ENCODE measurements at places on chromosomes 1 and 21.

GRCh38 chr1:106688446-106688845, 368.0 kb upstream of the PRMT6 start:
- no peak overlapping the region for H3K4me3 ChIP-seq
- no peaks in the 10 kb centered on the region for H3K27me3 ChIP-seq
- no peaks in the 10 kb centered on the region for H3K36me3 ChIP-seq
- H3K27ac ChIP-seq = no peak overlapping the region

DNA sequence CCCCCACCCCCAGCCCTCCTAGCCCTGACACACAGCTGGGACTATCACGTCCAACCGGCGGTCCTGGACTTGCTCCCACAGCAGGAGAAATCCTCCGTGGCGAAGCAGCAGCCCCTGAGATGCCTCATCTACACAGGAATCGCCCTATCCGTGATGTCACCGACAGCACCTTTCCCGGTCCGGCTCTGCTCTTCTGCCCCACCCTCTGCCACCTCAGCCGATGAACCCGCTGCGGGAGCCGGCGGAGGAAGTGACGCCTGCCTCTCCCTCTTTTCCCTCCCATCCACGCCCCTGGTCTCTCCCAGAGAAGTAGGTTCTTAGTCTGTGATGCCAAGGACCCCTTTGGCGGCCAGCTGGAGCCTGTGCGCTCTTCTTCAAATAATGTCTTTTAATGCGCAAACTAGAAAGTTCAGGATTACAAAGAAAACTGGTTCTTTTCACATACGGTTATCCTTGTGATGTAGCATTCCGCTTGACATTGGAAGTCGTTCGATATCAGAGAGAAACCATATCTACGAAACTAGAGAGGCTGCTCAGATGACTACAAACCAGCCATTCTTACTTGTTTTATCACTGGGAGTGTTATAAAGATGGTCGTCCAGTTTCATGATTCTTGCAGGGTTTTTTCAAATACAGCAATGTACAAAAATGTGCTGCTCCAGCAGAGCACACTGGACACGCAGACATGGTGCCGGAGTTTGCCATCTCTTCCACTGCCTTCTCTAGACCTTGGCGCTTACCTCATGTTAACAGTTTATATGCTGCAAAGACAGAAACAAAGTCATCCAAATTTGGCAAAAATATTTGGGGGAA, 120.3 kb downstream of the PPIAL4G start:
- peaks cover 22% of the 10 kb centered on the region for H3K4me1 ChIP-seq
- no peaks in the 10 kb centered on the region for H3K27me3 ChIP-seq
- H3K36me3 ChIP-seq = no peaks in the 10 kb centered on the region
- no peak overlapping the region for H3K27ac ChIP-seq
- peak overlapping the region; percentile 20 for H3K4me3 ChIP-seq
- DNase-seq = no peak

- no peak overlapping the region for H3K4me3 ChIP-seq
- no peaks in the 10 kb centered on the region for H3K27me3 ChIP-seq
- no peaks in the 10 kb centered on the region for H3K36me3 ChIP-seq
- DNase-seq = no peak
Observed at GRCh38 chr1:159918352-159919200, 6.7 kb downstream of the TAGLN2 start.

DNA sequence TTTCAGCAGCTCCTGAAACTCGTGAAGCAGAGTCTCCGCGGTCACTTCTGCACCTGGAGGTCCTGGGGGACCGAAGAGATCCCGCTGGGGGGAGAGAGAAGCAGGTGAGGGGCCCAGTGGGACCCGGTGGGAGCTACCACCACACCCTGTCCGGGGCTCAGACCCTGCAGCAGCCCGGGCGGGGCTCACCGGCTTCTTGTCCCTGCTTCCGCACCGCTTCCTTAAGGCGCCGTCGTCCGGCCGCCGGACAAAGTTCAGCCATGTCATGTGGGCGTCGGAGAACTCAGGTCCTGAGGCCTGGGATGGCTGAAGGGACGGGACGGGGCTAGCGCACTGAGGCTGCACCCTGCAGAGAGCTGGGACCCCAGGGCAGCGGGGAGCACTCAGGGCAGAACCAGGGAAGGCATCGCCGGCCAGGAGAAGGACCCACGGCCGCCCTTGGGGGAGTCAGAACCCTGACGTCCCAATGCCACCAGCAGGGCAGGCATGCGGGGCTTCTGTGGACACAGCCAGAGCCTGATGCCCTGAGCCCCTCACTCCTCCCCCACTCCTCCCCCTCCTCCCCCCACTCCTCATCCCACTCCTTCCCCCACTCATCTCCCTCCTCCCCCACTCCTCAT, 2.2 kb downstream of the C1QTNF12 start:
- peaks cover 2% of the 10 kb centered on the region for H3K27me3 ChIP-seq
- H3K4me1 ChIP-seq = peaks cover 16% of the 10 kb centered on the region
- no peak for DNase-seq
- no peak overlapping the region for H3K4me3 ChIP-seq

DNA sequence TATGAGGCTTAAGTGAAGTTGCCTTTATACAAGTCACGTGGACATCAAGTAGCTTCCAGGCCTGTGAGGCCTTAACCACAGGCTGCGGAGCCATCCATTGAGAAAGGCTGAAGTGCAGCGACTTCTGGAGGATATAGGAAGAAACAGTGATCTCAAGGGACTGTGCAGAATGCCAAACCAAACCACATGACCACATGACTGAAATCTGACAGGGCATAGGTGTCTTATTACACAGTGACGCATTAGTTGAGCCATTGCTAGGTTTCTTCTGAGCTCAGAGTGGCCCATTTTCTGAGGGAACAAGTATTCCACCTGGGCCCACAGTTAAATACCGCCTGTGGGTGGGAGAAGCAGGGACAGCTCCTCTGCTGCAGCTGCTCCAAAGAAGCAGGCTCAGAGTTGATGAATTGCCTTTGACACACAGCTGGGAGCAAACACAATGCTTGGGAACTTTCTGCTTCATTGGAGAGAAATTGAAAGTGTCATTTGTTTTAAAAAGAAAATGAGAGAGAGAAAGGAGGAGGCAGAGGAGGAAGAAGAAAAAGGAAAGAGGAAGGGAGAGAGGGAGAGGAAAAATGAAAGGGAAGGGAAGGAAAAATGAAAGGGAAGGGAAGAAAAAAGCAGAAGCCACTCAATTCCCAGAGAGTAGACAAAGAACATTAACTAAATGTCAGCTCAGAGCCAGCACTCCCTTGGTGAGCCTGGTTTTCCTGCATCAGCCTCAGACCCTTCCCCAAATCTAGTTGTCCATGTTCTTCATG, 94.4 kb downstream of the COLGALT2 start:
- H3K4me3 ChIP-seq = no peak overlapping the region
- no peak for DNase-seq
- no peak overlapping the region for H3K27ac ChIP-seq
- H3K4me1 ChIP-seq = no peaks in the 10 kb centered on the region
- no peaks in the 10 kb centered on the region for H3K36me3 ChIP-seq

DNA sequence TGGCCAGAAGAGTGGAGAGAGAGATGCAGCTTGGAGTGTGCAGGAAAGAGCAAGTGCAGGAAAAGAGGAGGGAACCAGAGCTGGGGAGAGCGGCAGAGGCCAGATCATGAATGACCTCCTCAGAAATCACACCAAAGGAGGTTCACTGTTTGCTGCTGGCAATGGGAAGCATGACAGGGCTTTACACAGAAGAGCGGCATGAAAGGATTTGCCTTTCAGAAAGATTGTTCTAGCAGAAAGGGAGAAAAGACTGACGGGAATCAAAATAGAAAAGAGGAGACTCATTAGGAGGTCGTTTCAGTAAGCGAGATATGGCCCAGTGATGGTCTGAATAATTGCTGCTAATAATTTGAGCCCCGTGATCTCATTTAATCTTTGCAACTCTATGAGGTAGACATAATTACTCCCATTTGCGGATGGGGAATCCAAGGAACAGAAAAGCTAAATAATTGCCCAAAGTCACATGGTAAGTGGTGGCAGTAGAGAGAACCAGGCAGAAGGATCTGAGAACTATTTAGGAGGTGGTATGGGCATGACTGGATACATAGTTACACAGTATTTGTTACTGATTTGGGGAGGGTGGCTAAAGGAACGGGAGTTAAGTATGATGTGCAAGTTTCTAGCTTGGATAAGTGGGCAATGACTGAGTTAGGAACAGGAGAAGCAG, 12.5 kb upstream of the HNRNPR start:
- no peak for DNase-seq
- no peaks in the 10 kb centered on the region for H3K27me3 ChIP-seq
- H3K4me3 ChIP-seq = no peak overlapping the region
- H3K36me3 ChIP-seq = no peaks in the 10 kb centered on the region
- H3K27ac ChIP-seq = no peak overlapping the region

DNA sequence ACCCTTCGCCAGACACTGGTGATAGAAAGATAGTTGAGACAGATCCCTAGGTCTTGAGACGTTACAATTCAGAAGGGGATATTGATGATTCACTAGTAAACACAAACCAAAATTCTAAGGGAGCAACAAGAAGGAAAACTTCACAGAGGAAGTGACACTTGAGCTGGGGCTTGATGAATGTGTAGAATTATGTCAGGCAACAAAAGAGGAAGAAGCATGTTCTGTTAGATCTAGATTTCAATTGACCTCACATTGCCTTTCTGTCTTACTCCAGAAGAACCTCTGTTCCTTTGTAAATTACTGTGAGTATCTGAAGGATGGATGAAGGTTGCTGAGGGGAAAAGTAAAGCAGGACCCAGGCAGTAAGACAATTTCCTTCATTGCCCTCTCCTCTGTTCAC, 328.2 kb downstream of the KCTD3 start:
- no peaks in the 10 kb centered on the region for H3K4me1 ChIP-seq
- no peaks in the 10 kb centered on the region for H3K36me3 ChIP-seq
- H3K27ac ChIP-seq = no peak overlapping the region

- peaks cover 25% of the 10 kb centered on the region for H3K36me3 ChIP-seq
- no peaks in the 10 kb centered on the region for H3K4me1 ChIP-seq
- no peak for DNase-seq
- no peaks in the 10 kb centered on the region for H3K27me3 ChIP-seq
- H3K4me3 ChIP-seq = no peak overlapping the region
Observed at GRCh38 chr1:32797456-32797855, 19.7 kb downstream of the YARS1 start.

DNA sequence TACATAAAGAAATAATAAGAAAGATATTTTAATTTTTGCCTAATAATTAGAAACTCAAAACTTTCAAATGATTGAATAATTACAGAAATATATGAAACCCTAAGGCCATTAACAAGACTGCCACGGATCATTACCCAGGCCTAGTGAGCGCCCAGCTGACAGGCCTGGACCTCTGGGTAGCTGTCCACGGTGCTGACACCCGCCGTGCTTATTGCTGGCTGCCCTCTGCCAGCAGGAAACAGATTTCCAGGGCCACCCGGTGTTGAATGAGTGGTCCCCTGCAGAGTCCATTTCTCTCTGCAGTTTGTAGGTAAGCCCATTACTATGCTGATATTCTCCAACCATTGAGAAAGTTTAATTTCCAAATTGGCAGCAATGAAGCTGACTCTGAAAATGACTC, 254.4 kb upstream of the GJB5 start:
- no peaks in the 10 kb centered on the region for H3K4me1 ChIP-seq
- H3K36me3 ChIP-seq = no peaks in the 10 kb centered on the region
- no peak overlapping the region for H3K27ac ChIP-seq
- no peak for DNase-seq

DNA sequence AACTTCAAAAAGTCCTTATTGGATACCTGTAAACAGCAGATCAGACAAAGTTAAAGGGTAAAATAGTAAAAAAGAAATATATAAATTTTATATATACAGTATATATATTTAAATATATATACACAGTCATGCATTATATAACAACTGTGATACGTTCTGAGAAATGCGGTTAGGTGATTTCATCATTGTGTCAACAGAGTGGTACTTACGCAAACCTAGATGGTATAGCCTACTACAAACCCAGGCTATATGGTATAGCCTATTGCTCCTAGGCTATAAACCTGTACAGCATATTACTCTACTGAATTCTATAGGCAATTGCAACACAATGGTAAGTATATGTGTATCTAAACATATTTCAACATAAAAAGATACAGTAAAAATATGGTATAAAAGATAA, 222.7 kb downstream of the NUF2 start:
- H3K4me3 ChIP-seq = no peak overlapping the region
- H3K27me3 ChIP-seq = no peaks in the 10 kb centered on the region
- H3K36me3 ChIP-seq = no peaks in the 10 kb centered on the region
- no peaks in the 10 kb centered on the region for H3K4me1 ChIP-seq
- H3K27ac ChIP-seq = no peak overlapping the region

DNA sequence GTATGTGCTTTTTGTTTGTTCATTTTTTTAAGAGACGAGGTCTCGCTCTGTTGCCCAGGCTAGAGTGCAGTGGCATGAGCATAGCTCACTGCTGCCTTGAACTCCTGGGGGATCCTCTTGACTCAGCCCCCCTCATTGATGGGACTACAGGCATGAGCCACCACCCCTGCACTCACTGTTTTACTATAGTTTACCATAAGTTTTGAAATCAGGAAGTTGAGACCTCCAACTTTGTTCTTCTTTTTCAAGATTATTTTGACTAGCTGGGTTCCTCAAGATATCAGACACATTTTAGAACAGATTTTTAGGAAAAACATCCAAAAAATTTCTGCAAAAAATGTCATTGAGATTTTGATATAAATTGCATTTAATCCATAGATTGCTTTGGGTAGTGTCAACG, 120.4 kb upstream of the FGGY start:
- H3K27me3 ChIP-seq = no peaks in the 10 kb centered on the region
- H3K27ac ChIP-seq = no peak overlapping the region
- no peak for DNase-seq
- peaks cover 16% of the 10 kb centered on the region for H3K4me1 ChIP-seq
- no peak overlapping the region for H3K4me3 ChIP-seq

DNA sequence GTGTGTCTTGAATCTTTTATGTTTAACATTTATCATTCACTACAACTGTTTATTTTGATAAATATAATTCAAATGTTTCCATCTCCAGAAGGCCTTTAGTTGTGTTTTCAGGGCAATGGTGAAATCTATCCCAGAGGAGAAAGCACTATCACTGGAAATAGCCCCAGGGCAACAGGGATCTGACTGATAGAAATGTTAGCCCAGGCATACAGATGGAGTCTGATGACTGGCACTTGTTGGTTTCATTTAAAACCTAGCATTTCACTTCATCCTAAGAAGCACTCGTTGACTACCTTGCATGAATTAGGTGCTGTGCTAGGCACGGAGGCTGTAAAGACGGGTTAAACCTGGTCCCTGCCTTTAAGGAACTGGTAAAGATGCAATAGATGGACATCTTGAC, 103.1 kb downstream of the C1orf21 start:
- DNase-seq = no peak
- H3K36me3 ChIP-seq = no peaks in the 10 kb centered on the region
- H3K4me3 ChIP-seq = no peak overlapping the region
- H3K4me1 ChIP-seq = peaks cover 78% of the 10 kb centered on the region
- H3K27me3 ChIP-seq = no peaks in the 10 kb centered on the region

- no peak overlapping the region for H3K4me3 ChIP-seq
- no peaks in the 10 kb centered on the region for H3K27me3 ChIP-seq
- DNase-seq = no peak
- peaks cover 32% of the 10 kb centered on the region for H3K4me1 ChIP-seq
- no peak overlapping the region for H3K27ac ChIP-seq
Observed at GRCh38 chr21:41923186-41923585, 30.6 kb downstream of the C2CD2 start.
